ENCODE measurements at places on chromosomes 13 and 19. TPM values are rescaled to one million over a fixed set of nuclear protein-coding genes. Genes with fewer than 3 reads are reported as not detected.

- H3K4me3 ChIP-seq: no peak overlapping the region
- H3K27ac ChIP-seq: no peak overlapping the region
- H3K4me1 ChIP-seq: no peaks in the 10 kb centered on the region
- H3K36me3 ChIP-seq: no peaks in the 10 kb centered on the region
- DNase-seq: no peak
Measured at GRCh38 chr19:6222884-6223283, 56.9 kb downstream of the MLLT1 start.

DNA sequence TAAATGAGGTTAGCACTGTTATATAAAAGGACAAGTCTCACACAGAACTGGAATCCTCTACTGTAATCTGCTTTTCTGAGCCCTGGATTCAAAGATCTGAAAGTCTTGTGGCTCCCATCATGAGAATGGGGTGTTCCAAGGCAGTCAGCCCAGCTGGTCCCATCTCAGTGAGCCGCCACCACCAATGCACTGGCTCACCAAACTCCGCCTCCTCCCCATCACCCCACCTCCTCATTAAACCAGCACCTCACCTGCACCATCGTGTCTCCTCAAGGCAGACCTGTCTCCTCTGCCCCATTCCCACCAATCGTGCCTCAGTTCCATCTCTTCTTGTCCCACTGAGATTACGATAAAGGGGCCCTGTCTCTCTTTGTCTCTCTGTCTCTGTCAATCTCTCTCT is 166.7 kb downstream of the USP12 start:
- H3K27me3 ChIP-seq: no peaks in the 10 kb centered on the region
- no peak for DNase-seq
- H3K36me3 ChIP-seq: no peaks in the 10 kb centered on the region
- H3K27ac ChIP-seq: no peak overlapping the region

DNA sequence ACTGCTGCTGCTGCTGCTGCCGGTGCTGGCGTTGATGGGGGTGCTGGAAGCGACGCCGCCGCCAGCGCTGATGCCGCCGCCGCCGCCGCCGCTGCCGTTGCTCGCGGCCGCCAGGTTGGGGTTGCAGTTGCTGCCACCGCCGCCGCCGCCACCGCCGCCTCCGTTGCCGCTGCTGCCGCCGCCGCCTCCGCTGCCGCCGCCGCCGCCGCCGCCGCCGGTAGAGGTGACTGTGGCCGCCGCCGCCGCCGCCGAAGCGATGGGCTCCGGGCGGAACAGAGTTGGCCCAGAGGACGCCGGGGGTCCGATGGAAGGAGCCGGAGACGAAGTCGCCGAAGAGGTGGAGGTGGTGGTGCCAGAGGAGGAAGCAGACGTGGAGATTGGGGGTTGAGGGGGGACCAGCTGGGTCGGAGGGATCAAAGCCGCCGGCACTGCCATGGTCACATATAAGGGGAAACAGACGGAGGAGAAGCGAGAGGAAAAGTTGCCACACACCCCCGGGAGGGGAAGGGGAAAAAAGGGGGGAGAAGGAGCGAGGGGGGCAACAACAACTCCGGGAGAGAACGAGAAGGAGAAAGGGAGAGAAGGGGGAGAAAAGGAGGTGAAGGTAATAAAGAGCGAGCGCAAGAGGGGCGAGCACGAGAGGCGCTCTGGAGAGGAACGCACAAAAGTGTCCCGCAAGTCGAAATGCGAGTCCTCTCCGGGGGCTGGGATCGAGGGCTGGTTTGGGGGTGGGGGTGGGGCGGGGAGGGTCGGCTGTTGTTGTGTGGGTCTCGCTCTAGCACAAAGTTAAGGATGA is 471 bp downstream of the DACH1 start:
- H3K27me3 ChIP-seq: no peaks in the 10 kb centered on the region
- peak overlapping the region; percentile 34 for H3K4me3 ChIP-seq
- DNase-seq: peak; percentile 67
- no peaks in the 10 kb centered on the region for H3K36me3 ChIP-seq
- no peaks in the 10 kb centered on the region for H3K4me1 ChIP-seq
- no peak overlapping the region for H3K27ac ChIP-seq

DNA sequence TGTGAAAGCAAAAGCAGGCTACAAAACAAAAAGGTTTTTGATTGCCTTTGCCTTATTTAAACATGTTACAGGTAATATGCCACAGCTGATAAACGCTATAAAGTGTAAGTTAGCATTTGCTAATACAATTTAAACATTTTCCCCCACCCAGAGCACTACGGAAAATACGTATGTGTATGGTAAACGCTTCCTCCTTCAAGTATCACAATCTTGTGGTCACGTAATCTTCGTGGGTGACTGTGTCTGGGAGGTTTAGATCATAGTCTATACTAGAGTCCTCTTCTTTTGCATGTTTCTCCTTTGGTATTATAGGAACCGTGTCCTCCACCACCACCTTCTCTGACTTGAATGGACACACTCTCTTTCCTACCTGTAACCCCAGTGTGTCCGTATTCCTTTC is 38.1 kb upstream of the POSTN start:
- no peaks in the 10 kb centered on the region for H3K27me3 ChIP-seq
- no peak overlapping the region for H3K27ac ChIP-seq
- H3K36me3 ChIP-seq: no peaks in the 10 kb centered on the region
- H3K4me3 ChIP-seq: no peak overlapping the region
- no peak for DNase-seq

DNA sequence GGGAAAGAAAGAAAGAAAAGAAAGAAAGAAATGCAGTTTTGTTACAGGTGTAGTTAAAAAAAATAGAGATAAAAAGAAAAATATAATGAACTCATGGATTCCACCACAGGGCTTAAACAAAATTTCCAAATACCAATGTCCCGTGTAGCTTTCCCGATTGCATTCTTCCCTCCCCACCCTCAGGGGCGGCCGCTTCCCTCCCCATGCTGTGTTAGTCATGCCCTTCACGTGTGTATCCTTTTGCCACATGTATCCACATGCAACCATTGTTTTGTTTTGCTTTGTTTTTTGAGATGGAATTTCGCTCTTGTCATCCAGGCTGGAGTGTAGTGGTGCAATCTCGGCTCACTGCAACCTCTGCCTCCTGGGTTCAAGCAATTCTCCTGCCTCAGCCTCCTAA is 3.6 kb upstream of the KMT5C start:
- no peak for DNase-seq
- H3K4me1 ChIP-seq: no peaks in the 10 kb centered on the region
- H3K27ac ChIP-seq: no peak overlapping the region
- no peak overlapping the region for H3K4me3 ChIP-seq
- H3K27me3 ChIP-seq: no peaks in the 10 kb centered on the region

GRCh38 chr13:18959996-18960395 is 221.6 kb downstream of the TUBA3C start:
- no peak overlapping the region for H3K27ac ChIP-seq
- no peak overlapping the region for H3K4me3 ChIP-seq
- no peaks in the 10 kb centered on the region for H3K36me3 ChIP-seq
- no peaks in the 10 kb centered on the region for H3K27me3 ChIP-seq
- DNase-seq: no peak

- no peak overlapping the region for H3K27ac ChIP-seq
- H3K36me3 ChIP-seq: no peaks in the 10 kb centered on the region
- DNase-seq: no peak
- no peaks in the 10 kb centered on the region for H3K4me1 ChIP-seq
- H3K4me3 ChIP-seq: no peak overlapping the region
Measured at GRCh38 chr13:50714891-50715290, 128.6 kb downstream of the DLEU7 start.

GRCh38 chr19:10454267-10454666 is 33.9 kb downstream of the PDE4A start:
- DNase-seq: no peak
- H3K4me1 ChIP-seq: no peaks in the 10 kb centered on the region
- H3K27me3 ChIP-seq: no peaks in the 10 kb centered on the region

GRCh38 chr13:39888865-39889810 is 233.7 kb downstream of the COG6 start:
- H3K36me3 ChIP-seq: no peaks in the 10 kb centered on the region
- peaks cover 2% of the 10 kb centered on the region for H3K4me1 ChIP-seq
- H3K27ac ChIP-seq: no peak overlapping the region

DNA sequence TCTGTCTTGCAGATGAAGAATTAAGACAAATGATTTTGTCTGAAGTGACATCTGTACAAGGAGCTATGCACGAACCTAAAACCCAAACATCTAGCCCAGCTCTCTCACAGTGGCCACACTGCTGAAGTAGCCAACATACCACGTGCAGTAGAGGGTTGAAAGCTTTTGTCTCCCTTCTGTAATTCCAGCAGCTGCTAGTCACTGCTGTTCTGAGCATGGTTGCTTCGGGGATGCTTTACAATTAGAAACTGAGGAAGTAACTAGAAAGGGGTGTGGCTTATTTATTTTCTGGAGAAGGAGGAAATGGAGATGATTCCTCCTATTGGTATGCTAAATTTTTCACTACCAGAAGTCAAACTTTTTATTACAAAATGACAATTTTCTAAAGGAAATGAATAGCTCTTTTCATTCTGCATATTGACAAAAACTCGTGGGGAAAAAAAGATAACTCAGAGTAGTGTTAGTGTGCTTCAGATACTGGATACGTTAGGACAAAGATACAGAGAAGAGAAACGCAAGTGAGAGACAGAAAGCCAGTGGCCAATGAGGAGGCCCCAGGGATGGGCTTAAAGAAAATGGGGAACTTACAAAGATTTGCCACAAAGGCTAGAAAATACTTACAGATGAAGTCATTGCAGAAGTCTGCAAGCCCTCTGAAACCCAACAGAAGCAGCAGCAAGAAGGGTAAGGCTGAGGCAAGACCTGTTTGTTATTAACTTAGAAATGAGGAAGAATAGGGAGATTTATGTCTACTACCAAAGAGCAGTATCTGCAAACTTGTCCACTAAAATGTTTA is 192.7 kb upstream of the MIR17HG start:
- H3K27ac ChIP-seq: no peak overlapping the region
- no peak for DNase-seq
- H3K27me3 ChIP-seq: no peaks in the 10 kb centered on the region
- H3K36me3 ChIP-seq: no peaks in the 10 kb centered on the region

DNA sequence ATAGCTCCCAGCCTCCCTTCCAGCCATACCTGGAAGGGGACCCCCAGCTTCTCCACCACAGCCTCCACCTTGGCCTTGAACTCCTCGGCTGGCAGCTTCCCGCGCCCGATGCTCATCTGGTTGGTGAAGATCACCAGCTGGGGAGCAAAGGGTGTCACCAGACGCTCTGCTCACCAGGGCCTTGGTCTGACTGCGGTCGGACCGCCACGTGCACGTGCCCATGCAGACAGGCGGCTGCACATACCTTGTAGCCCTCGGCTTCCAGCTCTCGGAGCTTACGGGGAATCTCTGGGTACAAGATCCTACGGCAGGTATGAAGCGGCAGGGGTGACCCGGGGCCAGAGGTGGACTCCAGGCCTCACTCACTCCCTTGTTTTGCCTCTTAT is 3.4 kb downstream of the PNKP start:
- H3K36me3 ChIP-seq: no peaks in the 10 kb centered on the region
- no peaks in the 10 kb centered on the region for H3K27me3 ChIP-seq
- peak; percentile 71 for DNase-seq
- no peak overlapping the region for H3K4me3 ChIP-seq
- H3K4me1 ChIP-seq: no peaks in the 10 kb centered on the region
- H3K27ac ChIP-seq: no peak overlapping the region

Gene IGSF23
- total RNA-seq: not detected

Gene NALCN
- 11.3 TPM for total RNA-seq

Gene MYO1F
- 63.8 TPM for total RNA-seq

Gene SLAIN1
- total RNA-seq: 9.0 TPM
